ENCODE measurements at places on chromosomes 1 and 21.

DNA sequence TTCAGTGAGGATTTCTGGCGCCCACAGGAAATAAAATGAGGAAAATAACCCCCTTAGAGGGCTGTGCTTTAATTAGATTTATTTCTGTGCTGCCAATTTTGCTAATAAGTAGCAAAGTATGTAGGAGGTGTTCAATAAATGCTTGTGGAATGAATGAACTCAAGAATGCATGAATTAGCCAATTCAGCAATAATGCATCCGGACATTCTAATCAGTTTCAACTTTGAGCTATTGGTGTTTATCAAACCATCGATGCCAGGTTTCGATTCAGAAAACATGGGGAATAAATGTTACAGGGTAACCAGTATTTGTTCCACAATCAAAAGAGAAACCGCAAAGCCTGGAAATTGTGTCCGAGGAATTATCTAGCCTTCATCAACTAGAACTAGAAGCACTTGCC lies 353.2 kb downstream of the NTNG1 start:
- DNase-seq, result no peak

DNA sequence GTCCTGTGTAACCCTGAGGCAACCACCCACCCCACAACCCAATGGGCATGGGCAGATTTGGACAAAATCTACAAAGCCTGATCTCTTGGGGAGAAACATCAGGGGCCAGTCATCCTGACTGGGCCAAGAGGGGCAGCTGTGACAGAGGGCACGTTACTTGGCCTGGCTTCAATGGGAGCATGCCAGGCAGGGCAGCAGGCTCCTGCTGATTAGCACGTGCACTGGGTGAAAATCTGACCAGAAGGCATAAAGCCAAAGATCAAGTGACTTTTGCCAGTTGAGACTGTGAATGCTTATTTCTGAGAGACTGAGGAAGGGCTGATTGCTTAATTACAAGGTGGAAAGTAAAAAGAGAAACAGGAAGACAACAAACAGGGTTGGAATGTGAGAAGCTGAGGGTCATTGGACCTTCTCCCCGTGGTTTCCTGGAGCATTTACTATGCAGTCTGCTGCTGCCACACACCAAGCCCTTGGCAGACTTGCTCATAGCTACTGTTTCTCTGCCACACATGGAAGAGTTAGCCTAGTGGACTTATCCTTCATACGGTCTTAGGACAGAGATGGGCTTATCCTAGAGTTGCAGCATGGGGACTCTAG lies 39.8 kb upstream of the TNR start:
- no peak for DNase-seq

DNA sequence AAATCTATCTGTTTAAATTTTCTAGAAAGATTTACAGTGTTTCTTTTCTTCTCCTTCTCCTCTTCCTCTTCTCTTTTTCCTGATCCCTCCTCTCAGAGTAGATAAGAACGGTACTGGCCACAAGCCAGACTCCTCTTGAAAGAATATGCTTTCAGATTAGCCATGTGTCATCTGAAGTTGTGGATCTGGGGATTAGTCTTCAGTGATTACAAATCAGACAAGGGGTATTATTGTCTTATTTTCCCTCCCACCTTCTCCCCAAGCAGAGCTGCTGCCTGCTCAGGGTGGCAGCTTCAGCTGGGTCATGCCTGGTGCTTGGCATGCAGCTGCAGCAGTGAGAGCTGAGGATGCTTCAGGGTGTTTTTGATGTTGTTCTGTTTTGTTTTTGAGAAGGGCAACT lies 42.7 kb downstream of the SGIP1 start:
- no peak for DNase-seq

DNA sequence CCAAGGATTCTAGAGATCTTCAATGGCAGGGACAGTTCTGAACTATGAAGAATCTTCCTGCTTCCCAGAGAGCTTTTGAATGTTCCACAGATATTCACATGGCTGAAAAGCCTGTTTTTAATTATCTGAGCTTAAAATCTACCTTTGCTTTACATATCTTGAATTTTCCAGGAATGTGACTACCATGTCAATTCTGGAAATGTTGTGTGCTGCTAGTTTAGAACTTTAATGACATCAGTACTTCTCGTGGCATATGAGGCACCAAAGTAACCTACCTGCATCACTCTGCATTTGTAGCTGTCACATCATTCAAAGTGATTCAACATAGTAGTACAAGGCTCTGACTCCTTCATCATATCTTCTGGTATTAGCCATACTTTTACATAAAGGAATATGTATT lies 122.7 kb upstream of the NFIA start:
- DNase-seq, result no peak

DNA sequence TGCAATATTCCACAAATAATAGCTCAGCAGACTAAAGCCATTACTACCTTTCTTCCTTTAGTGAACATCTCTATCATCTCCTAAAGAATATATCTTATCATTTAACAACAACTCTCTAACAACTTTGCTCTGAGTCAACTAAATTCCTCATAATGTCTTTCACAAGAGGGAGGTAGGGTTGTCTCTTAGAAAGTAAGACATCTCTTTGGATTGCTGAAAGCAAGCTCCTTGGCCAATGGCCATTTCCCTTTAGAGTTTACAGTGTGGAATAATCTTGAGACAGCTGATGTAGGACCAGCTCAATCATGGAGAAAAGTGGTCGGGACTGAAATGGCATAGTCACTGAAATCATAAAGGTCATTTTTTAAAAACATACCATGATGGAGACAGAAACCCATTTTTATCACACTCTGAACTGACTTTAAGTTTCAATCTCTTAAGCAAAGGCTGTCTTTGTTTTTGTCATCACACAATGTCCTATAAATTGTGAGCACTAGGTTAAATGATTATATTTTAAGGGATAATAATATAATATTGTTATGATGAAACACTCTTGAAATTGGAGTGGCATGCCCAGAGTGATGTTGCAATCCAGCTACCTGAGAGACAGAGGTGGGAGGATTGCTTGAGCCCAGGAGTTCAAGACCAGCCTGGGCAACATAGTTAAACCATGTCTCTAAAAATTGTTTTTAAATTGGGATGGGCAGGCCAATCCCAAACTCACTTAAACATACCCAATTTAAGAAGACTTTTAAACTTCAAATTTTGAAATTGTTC lies 91.1 kb downstream of the SLC44A5 start:
- no peak for DNase-seq

DNA sequence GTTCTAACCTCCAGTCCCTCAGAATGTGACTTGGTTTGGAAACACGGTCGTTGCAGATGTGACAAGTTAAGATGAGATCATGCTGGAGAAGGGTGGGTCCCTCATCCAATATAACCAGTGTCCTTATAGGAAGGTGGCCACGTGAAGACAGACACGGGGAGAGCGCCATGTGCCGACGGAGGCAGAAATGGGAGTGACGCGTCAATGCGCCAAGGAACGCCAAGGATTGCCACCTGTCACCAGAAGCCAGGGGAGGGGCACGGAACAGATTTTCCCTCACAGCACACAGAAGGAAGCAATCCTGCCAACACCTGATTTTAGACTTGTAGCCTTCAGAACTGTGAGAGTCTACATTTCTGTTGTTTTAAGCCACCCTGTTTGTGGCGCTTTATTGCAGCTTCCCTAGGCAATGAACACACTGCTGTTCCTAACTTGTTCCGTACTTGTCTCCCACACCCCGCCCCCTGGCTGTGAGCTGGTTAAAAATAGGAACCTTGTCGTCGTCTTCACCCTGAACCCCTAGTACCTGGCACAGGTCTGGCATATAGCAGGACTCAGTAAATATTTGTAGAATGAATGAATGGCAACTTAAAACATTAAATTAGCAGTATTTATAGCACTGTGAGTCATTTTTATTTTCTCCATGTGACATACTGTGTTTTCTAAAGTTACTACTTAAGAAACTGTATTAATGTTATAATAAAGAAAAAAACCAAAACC lies 14.2 kb downstream of the RIMS3 start:
- DNase-seq, result no peak

DNA sequence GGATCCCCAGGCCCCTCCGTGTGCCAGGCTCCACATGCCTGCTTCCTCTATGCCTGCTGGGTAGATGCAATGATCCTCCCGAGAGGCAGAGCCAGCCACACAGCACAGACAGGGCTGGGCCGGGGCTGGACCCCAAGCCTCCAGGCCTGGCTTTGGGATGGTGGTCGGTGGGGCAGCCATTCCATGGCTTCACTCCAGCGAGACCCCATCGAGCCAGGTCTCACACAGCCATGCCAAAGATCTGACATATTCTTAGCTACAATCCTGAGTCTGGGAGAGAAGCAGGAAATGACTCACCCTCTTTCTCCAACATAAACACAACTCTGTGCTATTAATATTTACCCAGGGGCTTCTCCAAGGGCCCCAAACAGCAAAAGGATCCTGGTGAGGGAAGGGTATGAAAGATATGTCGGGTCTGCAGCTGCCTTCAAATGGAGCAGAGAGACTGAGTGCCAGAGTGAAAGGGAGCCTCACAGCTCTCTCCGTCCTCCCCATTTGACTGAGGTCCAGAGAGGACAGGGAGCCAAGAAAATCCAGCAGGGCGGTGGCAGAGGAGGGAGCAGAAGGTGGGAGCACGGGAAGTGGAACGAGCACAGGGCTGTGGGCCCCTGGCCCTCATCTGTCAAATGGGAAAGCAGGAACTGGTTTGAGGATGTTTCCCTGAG lies 639.5 kb downstream of the MATN1 start:
- no peak for DNase-seq

GRCh38 chr21:28317177-28317950 lies 675.3 kb downstream of the LTN1 start:
- DNase-seq, result no peak

DNA sequence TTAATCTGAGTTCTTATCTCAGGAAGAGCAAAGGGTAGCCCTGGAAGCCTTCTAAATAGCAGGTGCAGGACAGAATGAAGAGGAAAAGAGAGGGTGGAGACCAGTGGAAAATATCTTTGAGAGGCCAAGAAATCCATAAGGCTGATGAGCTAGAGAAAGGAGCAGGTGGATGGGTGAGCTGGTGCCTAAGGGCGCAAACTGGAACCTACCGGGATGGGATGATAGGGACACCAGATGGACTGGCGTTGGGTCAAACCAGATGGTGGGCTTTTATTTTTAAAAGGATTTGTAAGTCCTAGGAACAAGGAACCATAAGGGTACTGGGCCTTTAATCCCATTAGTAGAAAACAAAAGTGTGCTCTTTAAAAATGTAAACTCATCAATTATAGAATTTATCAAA lies 59.7 kb downstream of the RGL1 start:
- no peak for DNase-seq

DNA sequence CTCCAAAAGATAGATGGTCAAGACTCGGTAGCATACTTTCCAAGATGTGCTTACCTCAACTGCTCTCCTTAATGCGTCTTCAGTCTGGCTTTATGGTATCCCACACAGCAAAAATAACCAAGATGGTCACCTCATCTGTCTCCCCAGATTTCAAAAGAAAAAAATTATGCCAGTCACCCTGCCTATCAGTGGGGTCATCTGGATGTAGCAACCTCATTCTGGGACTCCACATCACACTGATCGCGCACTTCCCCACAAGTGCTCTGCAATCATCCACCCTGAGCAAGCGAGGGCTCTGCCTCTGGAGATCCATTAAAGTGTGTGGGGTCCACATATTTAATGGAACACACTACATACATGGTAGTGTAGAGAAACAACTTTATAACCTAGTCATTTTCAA lies 42.5 kb downstream of the ACBD3 start:
- no peak for DNase-seq

- no peak for DNase-seq
These were observed 21.9 kb upstream of the GPR157 start for GRCh38 chr1:9150582-9151327.

GRCh38 chr1:28437264-28437923 lies 67.9 kb downstream of the PHACTR4 start:
- DNase-seq, result no peak

- no peak for DNase-seq
These were observed 3.6 kb downstream of the KCNN3 start for GRCh38 chr1:154866257-154867063.

DNA sequence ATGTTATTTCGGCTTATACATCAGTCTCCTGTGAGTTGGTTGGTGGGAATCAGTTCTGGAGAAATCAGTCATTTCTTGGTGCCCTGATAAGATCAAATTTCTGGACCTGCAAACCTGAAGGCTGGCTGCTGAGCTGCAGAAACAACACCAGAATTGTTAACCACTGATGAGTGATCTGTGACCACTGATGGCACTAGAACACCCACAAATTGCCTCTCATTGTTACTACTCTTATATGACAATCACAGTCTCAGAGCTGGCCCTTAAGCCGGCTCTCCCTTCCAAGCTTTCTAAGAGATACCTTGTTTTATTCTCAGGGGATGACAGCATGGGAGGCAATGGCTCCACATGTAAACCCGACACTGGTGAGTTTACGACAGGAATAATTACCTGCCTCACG lies 1.9 kb downstream of the C1orf162 start:
- DNase-seq, result no peak

DNA sequence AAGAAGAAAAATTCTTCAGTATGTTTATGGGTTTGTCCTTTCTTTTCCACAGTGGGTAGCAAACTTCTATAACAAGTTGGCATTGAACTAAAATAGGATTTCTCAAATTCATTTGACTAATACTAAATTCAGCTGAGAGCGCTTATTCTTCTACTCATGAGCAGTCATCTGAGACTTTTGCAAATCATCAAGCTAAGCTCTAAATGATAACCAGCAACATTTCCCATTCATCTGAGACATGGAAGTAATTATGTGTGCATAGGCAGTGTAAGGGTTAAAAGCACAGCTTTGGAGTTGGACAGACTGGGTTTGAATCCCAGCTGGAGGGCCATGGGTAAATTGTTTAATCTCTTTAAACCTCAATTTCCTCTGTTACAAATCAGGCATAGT lies 18.3 kb upstream of the CNR2 start:
- no peak for DNase-seq

DNA sequence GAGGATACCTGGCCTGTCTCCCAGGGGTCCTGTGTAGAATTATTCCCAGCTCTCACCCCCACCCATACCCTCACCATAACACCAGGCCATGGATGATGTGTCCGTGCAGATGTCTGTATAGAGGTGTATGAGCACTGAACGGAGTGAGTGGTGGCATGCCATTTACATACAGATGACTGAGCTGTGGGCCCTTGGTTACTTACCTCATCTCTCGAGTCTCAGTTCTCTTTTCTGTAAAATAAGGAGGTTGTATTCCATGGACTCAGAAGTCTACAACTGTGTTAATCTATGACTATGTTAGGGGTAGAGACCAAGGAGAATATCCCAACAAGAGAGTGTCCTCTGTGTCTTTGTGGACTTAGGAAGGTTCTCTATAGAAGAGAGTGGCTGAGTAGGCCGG lies 65.6 kb upstream of the CD1D start:
- no peak for DNase-seq

DNA sequence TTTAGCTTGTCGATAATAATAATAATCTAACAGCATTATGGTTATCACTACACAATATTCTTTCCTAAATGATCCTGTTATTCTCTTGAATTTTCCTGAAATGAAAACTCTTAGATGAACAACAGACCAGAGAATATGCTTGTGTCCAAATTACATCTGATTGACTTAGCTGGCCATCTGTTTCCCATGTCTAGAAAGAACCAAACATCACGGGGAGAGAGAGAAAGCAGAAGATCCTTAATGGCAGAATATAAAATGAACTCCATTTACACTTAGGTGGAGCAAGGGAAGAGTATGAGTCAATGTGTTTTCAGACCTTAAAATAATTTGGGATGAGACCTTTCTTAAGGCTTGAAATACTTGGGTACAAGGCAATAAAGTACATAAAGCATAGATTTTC lies 162.2 kb downstream of the DSCAM start:
- DNase-seq, result no peak

- DNase-seq, result no peak
These were observed 48.9 kb downstream of the AGPAT3 start for GRCh38 chr21:43913928-43914327.

Measured in NCI-H774 (cell line).